ENCODE measurements at places on chromosomes 3 and 15.

- no peak for DNase-seq
These were observed 123.2 kb downstream of the SNRK start for GRCh38 chr3:43409506-43409905.

DNA sequence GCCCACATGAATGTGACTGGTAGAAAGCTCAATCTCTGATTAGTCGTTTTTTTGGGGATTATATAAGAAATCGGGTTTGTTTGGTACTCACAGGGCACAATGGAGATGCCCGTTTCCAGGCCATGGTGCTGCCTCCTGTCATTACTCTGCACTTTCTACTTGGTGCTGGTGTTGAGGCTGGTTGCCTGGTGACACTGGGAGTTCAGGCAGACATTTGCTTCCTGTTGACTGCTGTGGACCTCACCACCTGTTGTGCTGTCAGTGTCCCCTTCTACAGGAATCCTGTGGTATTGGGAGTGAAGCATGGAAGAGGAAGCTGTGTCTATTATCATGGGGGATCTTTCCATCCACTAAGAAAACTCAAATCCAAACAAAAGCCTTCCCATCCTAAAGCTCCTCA is 227.2 kb upstream of the TBL1XR1 start:
- no peak for DNase-seq

- peak; percentile 75 for DNase-seq
These were observed 191.6 kb downstream of the GREM1 start for GRCh38 chr15:32909431-32909830.

GRCh38 chr3:66642484-66642883 is 141.7 kb upstream of the LRIG1 start:
- no peak for DNase-seq

Data from kidney glomerular epithelial cell (primary cell).